ENCODE measurements at places on chromosomes 4 and X.

GRCh38 chr4:81352446-81352835 is 119.3 kb downstream of the RASGEF1B start:
- no peak for DNase-seq

- DNase-seq: no peak
Measured at GRCh38 chr4:37981844-37982720, 21.9 kb downstream of the PTTG2 start.

- peak; percentile 1 for DNase-seq
Measured at GRCh38 chrX:55908661-55909212, 191.2 kb downstream of the RRAGB start.

GRCh38 chrX:123223859-123224258 is 39.8 kb downstream of the GRIA3 start:
- no peak for DNase-seq

DNA sequence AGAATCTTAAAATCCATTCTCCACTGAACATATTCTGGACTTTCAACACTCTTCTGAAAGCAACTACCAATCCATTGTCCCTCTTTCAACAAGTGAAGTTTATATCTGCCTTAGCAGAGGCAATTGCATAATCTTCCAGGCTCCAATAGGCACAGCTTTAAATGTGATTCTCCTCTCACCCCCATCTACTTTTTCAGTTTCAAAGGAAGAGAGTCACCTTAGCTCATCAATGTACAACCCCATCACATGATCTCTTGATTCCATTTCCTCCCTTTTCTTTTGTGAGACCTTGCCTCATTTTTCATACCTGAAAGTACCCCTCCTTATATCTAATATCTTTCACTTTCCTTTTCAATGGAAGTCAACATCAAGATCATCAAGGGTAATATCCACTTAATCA is 921.7 kb upstream of the EPHA5 start:
- no peak for DNase-seq

- no peak for DNase-seq
Measured at GRCh38 chrX:107711521-107712181, 63.9 kb downstream of the TSC22D3 start.

DNA sequence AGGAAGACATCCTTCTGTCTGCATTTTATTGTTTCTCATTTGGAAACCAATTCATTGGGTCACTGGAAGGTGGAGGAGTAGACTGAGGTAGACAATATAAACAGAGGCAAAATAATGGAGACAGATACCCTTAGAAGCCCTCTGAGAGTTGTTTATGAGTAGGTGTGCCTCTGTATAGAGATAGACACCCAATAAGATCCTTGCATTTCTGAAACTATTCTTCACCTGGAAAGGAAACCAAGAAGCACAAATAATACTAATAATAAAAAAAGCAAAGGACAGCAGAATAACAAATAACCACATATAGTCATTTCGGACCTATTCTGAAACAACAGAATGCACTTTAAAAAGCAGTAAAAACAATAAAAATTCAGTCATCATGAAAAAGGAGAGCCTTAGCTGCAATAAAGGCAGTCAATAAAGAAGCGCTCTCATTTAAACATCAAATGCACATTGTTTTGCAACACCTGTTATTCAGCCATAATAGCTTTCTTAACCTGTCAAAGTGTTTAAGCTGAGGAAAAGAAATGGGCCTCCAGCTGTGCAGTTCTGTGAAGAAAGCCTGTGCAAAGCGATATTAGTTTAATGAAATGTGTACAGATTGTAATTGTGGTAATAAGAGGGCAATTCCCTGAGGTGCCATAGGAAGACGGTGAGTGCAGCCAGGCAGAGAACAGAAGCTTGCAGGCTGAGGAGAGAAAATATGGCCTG is 904.2 kb downstream of the STPG2 start:
- DNase-seq: no peak

- no peak for DNase-seq
Measured at GRCh38 chrX:132508834-132509233, 20.0 kb upstream of the MBNL3 start.

GRCh38 chr4:128379860-128380259 is 92.2 kb upstream of the PGRMC2 start:
- DNase-seq: no peak

DNA sequence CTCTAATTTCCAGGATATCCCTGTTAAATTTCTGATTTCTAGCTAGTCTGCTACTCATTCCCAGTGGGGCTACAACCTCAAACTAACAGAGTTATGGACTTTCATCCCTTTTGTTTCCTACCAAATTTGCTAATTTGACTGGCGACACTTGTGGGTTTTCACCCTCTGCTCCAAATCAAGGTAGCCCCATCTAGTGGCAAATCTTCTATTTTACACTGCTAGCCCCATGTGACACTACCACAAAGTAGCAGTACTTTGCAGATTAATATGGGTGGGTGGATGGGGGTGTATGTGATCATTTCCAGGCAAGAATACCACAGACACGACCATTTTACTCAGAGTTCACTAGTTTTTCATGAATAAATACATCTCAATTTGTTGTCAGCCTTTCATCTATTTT is 150.3 kb downstream of the MSL3 start:
- no peak for DNase-seq

DNA sequence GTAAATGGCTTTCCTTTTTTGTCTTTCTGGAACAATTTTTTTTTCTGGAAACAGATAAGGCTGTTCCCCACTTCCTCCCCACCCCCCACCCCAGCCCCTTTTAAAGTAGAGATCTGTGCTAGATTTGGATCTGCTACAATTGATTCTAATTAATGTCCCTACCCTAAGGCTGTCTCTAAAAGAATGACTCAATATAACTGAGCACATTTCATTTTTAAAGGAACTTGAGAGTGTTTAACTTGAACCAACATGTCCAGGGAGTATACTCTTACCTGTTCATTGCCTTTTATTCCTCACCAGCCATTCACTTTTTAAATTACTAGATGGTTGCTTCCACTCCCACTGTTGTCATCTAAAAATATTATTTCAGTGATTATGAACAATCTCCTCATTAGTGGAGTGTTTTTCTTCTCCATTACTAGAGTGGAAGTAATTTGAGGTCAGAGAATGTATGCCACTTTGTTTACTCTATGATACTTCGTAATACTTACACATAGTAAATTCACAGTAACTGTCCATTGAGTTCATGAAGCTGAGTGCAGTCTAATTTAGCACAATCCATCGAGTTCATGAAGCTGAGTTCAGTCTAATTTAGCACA is 14.1 kb upstream of the CNOT6L start:
- no peak for DNase-seq

- no peak for DNase-seq
Measured at GRCh38 chr4:110088670-110089069, 109.7 kb downstream of the ELOVL6 start.

GRCh38 chr4:48722509-48723446 is 57.3 kb downstream of the FRYL start:
- no peak for DNase-seq

GRCh38 chr4:81436096-81436495 is 35.6 kb downstream of the RASGEF1B start:
- no peak for DNase-seq

DNA sequence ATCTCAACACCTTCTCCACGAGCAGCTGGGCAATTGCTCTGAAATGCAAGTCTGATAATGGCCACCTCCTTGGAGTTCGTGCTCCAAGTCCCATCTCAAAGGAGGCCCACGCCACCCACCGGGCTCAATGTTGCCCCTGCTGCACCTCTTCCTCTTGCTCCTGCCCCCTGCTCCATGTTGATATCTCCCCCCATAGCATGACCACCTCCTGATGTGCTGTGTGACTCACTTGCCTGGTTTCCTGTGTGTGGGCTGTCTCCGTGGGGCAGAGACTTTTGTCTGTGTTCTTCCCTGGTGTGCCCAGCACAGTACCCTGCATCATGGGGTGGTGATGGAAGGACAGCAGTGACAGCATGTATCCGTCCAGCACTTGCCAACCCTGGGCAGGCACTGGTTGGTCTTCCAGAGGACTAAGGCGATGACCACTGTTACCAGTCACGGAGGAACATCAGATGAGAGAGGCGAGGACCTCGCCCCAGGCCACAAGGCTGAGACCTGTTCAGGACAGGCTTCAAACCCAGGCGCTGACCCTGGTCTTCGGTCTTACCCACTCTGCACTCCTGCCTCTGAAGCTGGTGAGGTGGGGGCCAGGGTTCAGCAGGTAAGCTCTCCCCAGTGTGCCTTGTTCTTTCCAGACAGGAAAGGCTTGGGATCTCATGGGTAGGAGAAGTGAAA is 104.6 kb upstream of the LRPAP1 start:
- no peak for DNase-seq

- DNase-seq: no peak
Measured at GRCh38 chrX:148185631-148186030, 204.5 kb downstream of the FMR1NB start.

GRCh38 chr4:126023896-126024295 is 709.1 kb downstream of the FAT4 start:
- no peak for DNase-seq

GRCh38 chr4:76312457-76312856 is 5.9 kb downstream of the STBD1 start:
- no peak for DNase-seq

- DNase-seq: no peak
Measured at GRCh38 chr4:107008115-107008514, 28.0 kb downstream of the DKK2 start.

DNA sequence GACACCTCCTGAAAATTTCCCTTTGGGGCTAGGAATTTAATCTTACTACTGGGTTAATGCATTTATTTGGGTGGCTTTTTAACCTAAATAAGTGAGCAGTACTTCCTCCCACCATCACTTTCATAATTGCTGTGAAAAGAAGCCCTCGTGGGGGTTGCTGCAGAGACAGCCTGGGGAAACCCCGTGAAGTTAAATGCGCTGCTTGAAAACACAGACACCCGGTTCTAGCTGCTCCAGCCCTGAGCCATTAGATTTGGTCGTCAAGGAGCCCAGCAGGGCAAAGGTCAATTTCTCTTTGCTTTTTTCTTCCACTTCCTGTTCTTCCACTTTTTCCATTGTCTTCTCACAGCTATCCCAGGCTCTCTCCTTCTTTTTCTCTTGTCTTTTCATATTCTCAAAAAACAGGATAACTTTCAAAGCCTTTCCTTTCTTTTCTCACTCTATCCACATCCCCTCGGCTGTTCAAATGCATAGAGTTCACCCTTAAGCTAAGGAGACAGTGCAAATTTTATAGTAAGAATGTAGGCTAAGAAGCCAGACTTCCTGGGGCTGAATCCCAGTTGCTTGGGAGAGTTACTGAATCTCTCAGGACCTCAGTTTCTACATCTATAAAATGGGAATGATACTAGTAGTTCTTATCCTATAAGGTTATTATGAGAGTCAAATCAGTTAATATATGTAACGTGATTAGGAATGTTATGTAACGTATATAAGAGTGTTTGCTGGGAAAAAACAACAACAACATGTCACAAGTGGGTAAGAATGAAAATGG is 91.5 kb upstream of the ZNF827 start:
- no peak for DNase-seq

- no peak for DNase-seq
Measured at GRCh38 chrX:46279925-46280313, 265.3 kb downstream of the ZNF674 start.

- no peak for DNase-seq
Measured at GRCh38 chr4:53785996-53786395, 194.7 kb upstream of the LNX1 start.

- no peak for DNase-seq
Measured at GRCh38 chr4:128468123-128468989, 180.7 kb upstream of the PGRMC2 start.

DNA sequence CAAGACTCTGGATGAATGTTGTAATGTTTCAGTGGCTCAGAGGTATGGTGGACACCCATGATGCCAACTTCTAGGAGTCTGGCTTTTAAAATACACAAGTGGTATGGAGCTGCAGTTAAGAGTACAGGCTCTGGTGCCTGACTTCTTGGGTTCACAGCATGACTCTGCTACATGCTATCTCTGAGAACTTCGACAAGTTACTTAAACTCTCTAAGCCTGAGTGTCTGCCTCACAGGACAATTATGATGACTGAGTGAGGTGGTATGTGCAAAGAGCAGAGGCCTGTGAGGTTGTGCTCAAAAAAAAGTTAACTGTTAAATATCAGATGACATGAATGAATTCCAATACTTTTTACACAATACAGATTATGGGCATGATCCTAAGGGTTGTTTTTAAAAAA is 90.9 kb upstream of the SRD5A3 start:
- no peak for DNase-seq

GRCh38 chr4:145266881-145267280 is 86.5 kb upstream of the OTUD4 start:
- DNase-seq: no peak

DNA sequence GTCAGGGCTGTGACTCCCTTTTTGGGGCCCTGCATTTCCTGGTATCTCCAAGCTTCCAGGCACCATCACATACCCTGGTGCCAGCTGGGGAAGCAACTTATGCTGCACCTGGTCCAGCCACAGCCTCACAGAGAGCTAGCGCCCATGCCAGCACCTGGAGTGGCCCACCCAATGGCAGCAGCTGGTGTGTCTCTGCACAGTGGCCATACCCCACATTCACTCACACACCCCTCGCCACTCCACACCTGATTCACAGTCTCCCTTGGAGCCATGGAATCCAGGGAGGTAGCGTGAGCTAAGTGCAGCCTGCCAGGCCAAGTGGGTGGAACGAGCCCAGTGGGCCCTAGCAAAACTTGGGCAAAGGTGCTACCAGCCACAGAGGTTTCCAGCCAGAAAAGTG is 56.8 kb downstream of the COX18 start:
- DNase-seq: no peak

GRCh38 chrX:47482512-47483305 is at the start of gene ZNF41:
Gene ZNF41, minus strand, starts transcription at chrX:47483222. Its CDS starts 15,741 bp downstream, at chrX:47467481.
- DNase-seq: peak; percentile 82

GRCh38 chr4:157271166-157271869 is 50.8 kb downstream of the GRIA2 start:
- no peak for DNase-seq

DNA sequence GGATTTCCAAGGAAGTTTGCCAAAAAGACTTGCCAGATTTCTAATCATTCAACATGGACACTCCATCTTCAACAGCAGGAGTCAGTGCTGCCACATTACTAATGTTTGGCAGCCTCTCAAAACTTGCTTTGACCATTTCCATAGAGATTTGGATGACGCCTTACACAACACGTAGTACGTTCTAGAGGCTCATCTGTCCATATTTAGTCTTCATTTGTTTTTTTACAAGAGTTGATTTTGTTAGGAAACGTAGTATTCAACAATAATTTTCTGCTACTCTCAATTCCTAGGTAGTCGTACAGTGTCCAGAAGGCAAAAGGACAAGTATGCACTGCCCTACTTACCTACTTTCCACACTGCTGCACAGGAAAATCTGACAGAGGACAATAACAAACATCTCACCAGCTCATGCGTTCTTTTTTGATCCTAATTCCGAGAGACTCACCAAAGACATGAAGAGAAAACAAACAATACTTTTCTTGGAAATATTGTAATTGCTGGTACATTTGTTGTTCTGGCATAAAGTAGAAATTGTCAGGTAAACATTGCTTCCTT is 117.3 kb downstream of the SNCA start:
- DNase-seq: no peak

DNA sequence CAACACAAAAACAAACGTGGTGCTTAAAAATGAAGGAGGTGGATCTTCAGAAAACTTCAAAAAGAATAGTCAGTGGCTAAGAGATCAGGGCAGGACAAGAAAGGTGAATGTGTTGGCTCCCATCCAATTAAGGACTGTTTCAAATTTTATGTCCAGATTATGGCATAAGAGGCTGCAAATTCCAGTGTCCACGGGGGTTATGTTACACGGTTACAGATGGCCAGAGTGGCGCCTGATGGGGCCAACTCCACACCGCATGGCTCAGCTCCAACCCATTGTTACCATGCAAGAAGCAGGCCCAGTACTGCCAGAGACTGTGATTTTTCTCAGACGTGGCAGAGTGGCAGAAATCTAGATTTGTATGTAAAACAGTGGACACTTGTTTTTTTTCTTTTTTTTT is 168.4 kb upstream of the TENM3 start:
- DNase-seq: no peak

GRCh38 chr4:128068918-128069317 is 7.8 kb downstream of the LARP1B start:
- no peak for DNase-seq
